C1 segment of cervical spinal cord (tissue), 14 donors: ENCODE measurements at places on chromosomes 5 and 9.

GRCh38 chr9:92671323-92671722 lies 1.4 kb upstream of the IPPK start:
- DNase-seq: no peak

DNA sequence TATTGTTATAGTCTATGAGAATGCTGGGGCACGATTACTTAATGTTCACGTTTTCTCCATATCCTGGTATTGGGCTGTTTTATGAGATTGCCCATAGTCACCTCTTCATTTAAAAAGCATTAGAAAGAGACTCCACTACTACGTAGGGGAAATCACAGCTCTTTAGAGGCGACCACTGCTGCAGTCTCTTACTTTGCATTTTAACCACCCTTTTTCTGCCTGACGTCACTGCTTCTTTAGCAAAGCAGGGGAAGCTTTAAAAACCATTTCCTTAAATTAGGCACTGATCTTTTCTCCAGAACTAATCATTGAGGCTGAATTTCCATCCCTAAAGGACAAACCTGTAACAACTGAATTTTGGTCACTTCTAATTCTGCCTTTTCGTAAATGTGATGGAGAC lies 38.9 kb downstream of the ZNF608 start:
- DNase-seq: no peak

DNA sequence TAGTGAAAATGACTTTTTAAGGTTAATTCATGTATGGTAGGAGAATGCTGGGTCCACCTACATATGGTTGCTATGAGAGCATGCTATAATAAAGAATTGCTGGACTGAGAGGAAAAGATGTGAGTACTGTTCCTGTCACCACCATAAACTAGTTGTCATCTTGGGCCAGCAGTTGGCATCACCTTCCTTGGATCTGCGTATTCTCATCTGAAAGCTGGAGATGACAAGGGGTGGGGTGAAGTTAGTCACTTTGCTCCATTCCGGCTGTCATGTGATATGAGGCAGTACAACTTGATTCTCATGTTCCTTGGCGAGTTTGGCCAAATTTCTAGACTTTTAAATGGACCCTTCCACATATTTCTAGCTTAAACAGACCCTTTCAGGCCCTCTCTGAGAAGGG lies 33.3 kb downstream of the PIP5K1B start:
- DNase-seq: no peak

DNA sequence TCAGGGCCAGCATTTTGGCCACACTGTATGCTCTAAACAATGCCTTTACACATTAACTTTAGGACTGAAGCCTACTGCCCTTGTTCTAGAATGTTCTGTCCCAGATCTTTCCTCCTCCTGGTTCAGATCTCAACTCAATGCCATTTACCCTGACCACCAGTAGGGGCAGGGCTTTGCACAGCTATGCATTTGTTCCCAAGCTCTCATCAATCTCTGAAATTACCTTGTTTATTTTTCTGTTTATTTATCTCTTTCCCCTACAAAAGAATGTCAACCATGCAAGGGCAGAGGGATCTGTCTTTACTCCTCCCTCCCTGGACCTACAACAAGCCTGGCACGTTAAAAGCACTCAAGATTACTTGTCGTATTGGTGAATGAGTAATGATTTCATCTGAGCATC lies 612.9 kb downstream of the BNC2 start:
- no peak for DNase-seq

- DNase-seq: no peak
Observed at GRCh38 chr5:161167016-161167767, 315.2 kb upstream of the ATP10B start.

GRCh38 chr5:141811287-141812155 lies 66.7 kb downstream of the PCDH1 start:
- DNase-seq: peak; percentile 43
